Activated effector memory CD4-positive, alpha-beta T cell treated with Interleukin-2 at 50 U/mL for 16 hours (primary cell): ENCODE measurements at places on chromosomes 2 and 18.

DNA sequence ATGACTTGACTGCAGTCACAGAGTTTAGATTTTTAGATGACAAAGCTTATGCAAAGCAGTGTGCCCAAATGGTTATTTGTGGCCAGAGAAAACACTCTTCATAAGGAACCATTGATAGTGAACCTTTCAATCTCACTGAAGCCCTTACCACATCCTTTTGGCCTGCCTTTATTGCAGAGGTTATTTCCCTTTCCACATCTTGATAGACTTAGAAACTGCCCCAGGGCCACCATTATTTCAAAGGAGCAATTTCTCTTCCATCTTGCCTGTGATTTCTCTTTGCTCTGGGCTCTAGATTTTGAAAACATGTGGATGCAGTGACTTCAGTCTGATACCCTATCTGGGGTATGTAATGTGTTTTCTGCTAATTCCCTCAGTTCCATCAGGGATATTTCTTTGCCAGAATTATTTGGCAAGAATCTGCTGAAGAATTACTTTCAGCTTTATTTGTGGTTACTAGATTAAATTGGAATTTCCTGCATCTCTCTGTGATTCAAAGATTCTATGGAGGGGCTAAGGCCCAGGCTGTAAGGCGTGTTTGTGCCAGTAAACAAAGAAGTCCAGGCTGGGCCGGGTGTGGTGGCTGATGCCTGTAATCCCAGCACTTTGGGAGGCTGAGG lies 51.0 kb downstream of the MOGAT1 start:
- DNase-seq = no peak

DNA sequence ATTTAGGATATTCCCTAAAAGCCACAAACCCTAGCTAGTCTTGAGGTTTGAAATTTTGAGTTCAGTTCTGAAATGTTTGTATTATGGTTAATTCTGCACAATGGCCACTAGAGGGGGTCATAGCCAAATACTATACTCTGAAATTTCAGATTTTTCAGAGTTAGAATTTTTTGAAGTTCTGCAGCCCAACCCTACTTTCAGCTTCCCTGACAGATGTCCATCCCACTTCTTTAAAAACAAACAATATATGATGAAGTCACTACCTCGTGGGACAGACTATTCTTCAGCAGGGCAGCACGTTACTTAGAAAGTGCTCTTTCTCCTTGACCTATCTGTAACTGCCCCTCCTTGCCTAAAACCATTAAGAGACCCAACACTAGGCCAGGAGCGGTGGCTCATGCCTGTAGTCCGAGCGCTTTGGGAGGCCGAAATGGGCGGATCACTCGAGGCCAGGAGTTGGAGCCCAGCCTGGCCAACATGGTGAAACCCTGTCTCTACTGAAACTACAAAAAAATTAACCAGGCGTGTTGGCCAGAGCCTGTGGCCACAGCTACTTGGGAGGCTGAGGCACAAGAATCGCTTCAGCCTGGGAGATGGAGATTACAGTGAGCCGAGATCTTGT lies 48.2 kb upstream of the PAPOLG start:
- DNase-seq = no peak

DNA sequence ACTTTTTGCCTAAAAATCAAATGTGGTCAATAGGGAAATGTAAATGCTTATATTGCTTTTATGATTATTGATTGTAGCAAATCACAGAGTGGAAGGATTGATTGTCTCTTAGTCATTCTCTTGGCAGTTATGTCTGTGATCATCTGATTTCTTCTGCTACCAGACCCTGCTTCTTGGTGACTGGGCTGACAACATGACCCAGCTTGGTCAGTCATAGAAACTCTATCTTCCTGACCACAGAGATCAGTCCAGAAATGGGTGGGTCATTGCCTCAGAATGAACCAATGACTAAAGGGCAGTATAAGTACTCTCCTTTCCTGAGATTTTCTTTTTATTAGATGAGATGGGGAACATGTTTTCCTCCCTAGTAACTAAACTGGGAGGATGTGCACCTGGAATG lies 87.6 kb downstream of the MAIP1 start:
- DNase-seq = no peak

DNA sequence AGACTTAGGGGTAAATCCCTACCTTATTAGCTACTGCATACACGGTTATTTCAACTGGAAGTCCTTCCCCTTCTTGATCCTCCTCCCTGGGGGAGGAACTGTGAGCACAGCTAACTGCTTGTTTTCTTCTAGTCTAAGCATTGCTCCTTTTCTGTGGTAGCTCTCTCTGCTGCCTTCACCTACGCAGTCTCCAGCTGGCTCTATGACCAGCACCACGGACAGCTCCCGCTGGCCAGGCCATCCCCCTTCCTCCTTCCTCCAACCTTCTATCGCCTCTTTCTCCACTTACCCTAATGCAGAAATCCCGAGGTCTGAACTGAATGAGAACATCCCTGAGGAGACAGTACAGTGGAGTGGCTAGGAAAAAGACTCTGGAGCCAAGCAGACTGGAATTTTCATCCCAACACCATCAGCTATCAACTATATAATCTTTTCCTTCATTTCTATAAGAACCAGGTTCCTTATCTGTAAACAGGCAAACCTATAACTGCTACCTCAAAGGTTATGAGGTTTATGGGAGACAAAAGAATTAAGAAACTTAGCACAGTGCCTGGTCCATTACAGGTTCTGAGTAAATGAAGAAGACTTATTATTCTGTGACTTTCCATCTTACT lies 4.7 kb upstream of the CFAP65 start:
- DNase-seq = no peak

- no peak for DNase-seq
These were observed 11.5 kb upstream of the SERPINB13 start for GRCh38 chr18:63575681-63576080.

DNA sequence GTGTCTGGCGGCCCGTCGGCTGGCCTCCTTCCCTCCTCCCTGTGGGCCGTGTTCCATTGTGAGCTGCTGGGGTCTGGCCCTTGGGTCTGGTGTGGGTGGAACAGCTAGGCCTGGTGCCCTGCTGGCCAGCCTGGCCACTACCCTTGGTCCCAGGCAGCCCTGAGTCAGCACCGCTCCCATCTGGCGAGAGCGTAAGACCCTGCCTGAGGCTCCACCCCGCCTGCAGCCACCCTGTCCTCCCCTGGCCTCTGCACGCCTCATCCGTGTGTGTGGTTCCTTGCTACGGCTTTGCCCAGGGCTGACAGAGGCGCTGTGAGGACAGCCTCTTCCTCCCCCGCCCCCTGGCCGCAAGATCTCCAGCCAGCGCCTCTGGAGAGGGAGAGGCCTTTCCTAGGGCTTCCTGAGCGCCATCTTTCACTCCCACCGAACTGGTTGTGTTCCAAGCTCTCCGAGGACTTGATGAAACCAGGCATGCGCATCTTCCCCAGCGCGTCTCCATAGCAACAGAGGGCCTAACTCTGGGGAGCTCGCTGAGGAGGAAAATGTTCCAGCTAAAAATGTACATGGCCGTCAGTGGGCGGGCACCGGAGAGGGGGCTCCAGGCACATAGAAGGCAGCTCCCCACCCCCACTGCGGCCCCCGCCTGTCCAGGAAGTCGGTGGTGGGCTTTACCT lies 83.0 kb downstream of the STPG4 start:
- no peak for DNase-seq

- DNase-seq = no peak
These were observed 58.4 kb downstream of the PDE1A start for GRCh38 chr2:182368446-182368845.

DNA sequence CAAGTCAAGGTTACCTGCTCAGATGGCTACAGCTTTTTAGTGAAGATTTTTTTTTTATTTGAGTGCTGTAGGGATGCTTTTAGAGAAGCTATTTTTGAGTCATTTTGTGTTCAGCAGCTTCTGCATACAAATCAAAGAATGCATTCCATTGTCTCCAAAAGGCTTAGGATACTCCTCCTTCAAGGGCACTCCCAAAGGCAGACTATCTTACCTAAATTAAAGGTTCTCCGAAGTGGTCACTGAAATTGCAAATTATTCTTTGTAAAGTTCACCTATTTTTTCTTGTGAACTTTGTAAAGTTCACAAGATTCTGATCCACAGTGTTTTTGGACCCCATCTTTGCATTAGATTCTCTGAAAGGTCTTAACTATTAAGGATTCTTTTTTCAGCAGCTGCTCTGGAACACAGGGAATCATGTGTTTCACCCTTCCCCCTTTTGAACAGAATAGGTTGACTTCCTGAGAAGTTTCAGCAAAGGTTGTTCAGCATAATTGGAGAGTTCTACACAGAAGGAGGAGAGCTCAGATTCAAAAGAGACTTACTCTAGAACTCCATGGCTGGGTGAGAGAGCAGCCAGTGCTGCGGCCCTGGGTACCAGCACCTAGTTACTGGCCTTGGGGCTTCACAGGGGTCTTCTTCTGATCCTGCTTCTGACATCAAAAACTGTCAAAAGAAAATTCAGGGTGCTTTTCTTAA lies 14.5 kb downstream of the CLIP4 start:
- no peak for DNase-seq

- peak; percentile 92 for DNase-seq
These were observed at the start of gene USP34 for GRCh38 chr2:61470965-61471904. TSS of gene USP34 (minus strand) at chr2:61471087. CDS start at chr2:61470692, 395 bp downstream.

GRCh38 chr2:54329482-54330161 lies 73.6 kb upstream of the TSPYL6 start:
- no peak for DNase-seq

- DNase-seq = no peak
These were observed 48.5 kb upstream of the CAB39 start for GRCh38 chr2:230664128-230664527.

GRCh38 chr18:78826631-78827030 lies 153.0 kb upstream of the SALL3 start:
- no peak for DNase-seq

DNA sequence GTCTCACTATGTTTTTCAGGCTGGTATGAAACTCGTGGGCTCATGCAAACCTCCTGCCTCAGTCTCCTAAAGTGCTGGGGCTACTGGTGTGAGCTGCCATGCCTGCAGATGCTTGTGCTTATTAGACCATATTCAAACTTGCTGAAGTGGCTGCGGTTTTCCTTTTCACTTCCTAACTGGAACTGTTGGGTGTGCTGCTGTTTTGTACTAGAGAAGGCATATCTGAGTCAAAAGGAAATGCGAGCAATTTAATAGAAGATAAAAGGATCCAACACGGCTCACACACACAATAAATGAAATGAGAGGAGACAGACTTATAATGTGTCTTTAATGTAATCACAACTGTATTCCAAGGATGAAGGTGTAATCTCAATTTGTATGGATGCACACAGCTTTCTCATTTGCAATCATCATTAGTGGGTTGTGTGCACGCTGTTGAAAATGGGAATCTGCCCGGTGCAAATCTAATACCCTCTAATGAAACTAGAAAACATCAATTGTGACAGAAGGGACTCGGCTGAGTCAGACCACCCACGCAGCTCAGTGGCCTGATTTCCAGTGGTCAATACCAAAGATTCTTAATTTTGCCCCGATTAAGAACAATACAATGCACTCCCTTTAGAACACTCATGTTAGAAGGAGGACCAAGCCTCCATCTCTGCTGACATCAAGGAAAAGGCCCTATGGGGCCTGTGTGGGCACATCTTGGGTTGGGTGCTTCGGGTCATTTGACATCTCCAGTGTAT lies 532.7 kb downstream of the TDRD15 start:
- DNase-seq = no peak

- DNase-seq = no peak
These were observed 18.8 kb upstream of the BOK start for GRCh38 chr2:241539616-241540374.

DNA sequence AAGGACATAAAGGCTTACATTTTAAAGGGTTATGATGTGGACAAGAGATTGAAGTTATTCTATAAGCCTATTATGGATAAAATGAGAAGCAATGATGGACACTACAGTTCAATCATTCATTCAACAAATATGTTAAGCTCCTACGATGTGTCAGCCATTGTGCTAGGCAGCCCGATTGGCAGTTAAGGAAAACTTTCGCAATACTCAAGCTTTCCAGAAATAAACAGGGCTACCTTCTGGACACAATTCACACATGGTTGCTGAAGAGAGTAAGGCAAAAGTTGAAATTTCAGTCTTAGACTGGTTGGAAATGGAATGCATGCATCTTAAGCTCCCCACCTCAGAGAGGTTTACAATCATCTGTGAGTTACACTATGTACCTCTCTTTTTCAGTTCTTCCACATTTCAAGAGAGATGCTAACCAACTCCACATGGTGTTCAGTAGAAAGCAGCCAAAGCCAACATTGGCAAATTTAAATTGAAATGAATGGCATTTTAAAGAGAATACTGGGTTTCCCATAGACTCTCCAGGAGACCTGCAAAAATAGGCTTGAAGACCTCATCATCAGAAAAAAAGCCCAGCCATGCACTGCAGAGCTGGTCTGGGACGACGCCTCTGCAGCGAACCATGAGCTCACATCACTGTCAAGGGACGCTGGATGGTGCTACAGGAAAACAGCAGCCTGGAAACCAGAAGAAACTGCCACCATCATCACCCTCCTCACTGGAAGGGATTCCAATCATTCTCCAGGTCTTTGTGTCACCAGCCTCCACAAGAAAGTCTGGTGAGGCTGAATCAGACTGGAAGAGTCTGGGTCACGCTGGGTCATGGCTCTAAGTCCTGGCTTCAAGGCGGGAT lies 276.3 kb downstream of the AFF3 start:
- DNase-seq = no peak

- DNase-seq = no peak
These were observed 80.5 kb downstream of the FASTKD2 start for GRCh38 chr2:206845877-206846276.

- no peak for DNase-seq
These were observed 1604.8 kb upstream of the ZEB2 start for GRCh38 chr2:146124741-146125140.

DNA sequence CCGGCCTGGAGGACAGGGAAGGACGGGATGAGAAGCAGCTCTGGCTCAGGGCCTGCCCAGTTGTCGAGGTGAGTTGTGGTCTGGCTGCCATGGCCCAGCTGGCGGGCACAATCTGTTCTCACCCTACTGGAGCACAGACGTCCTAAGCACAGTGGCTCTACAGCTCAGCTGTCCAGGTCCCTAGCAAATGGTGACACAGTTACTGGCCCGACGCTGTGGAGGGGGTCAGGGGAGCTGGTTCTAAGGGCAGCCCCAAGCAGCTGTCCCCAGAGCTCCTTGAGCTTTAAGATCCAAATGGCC lies 32.9 kb downstream of the KCNK3 start:
- no peak for DNase-seq

DNA sequence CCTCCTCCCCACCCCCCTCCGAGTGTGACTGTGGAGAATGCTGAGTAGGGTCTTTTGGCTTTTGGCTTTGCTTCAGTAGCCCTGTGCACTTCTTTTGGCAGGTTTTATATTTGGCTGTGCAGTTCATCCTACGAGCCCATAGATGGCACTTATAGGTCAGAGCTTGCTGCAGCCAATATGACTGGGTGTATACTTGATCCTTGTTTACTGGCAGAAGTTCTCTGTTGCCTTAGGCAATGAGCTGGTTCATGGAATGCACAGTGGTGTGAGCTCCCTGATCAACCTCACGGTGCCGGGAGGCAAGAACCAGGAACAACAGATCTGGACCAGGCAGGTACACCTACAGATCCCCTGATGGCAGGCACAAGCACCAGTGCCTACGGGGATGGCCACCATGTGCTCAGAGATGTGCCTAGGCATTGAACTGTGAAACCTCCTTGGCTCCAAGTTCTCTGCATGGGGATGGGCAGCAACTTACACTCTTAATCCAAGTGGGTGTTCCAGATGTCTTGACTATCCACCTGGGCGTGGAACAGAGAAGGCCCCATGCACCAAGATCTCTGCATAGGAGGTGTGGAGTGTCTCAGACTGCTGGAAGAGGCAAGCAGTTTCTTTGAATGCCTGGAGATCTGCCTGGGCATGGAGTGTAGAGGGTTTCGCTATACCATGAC lies 190.4 kb downstream of the KIAA1328 start:
- DNase-seq = no peak

- DNase-seq = no peak
These were observed 871 bp upstream of the DUSP28 start for GRCh38 chr2:240559286-240559685.
